ENCODE measurements at places on chromosomes 13 and 19. TPM values are rescaled to one million over a fixed set of nuclear protein-coding genes. Genes with fewer than 3 reads are reported as not detected.

DNA sequence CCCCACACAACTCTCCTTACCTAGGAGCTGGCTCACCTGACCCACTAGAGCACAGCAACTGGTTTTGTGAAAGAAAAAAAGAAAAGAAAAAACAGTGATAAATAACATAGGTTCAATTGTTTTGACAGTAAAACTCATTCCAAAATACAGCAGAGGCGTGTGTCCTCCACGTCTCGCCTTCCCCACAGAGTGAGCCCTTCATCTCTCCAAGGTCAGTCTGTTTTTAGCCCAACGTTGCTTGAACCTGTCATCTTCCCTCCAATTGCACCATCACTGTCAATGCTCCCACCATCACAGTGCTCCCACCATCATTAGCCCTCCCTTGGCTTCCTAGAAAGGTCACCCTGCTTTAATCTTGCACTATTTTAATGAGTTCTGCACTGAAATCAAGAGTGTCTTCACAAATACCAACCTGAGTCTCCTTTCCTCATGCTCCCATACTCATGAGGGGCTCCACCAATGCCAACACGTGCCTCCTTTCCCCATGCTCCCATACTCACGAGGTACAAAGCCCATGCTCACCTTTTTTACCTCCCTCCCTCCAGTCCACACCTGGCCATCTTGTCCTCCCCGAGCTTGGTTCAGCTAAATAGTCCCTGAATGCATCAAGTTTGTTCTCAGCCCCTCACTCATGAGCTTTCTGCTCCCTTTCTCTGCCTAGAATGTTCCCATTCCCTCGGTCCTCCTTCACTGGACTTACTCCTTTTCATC lies 103.7 kb downstream of the IRS2 start:
- H3K27me3 ChIP-seq, result no peaks in the 10 kb centered on the region
- no peak for DNase-seq
- H3K4me1 ChIP-seq, result no peaks in the 10 kb centered on the region

GRCh38 chr19:489418-490196 lies 6.7 kb upstream of the MADCAM1 start:
- no peaks in the 10 kb centered on the region for H3K36me3 ChIP-seq
- peak; percentile 64 for DNase-seq
- H3K27me3 ChIP-seq, result no peaks in the 10 kb centered on the region
- no peak overlapping the region for H3K27ac ChIP-seq

DNA sequence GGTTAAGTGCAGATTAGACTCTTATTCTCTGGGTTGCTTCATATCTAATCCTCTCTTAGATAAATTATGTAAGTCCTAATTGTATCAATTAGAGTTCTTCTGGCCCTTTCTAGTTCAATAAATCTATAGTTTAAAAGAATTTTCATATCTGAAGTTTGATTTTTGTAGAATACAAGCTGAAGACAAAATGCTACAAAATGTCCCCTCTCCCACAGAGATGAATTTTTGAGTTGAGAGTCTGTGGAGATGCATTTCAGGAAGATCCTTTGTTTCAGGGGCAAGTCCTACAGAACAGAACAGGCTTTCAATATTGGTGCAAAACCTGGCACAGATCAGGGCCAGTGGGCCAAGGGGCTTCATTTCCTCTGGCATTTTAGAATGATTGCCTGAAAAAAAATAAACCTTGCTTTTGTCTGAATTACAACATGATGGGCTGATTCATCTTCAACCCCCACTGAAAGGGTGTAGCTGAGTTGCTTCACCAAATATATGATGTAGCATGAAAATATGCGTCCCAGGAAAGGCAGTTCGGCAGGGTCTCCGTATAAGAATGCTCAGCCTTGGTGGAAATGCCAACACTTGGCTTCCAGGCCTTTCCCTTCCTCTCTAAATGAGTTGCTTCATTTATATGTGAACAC lies 6.4 kb upstream of the IPO5 start:
- H3K27ac ChIP-seq, result no peak overlapping the region
- peaks cover 4% of the 10 kb centered on the region for H3K36me3 ChIP-seq
- no peak for DNase-seq
- no peaks in the 10 kb centered on the region for H3K27me3 ChIP-seq
- no peaks in the 10 kb centered on the region for H3K4me1 ChIP-seq
- no peak overlapping the region for H3K4me3 ChIP-seq

- no peaks in the 10 kb centered on the region for H3K27me3 ChIP-seq
- H3K4me1 ChIP-seq, result no peaks in the 10 kb centered on the region
- no peak for DNase-seq
Observed at GRCh38 chr19:35663981-35664380, 2.3 kb upstream of the UPK1A start.

GRCh38 chr19:12564016-12564664 lies 12.9 kb upstream of the ZNF564 start:
- H3K27me3 ChIP-seq, result no peaks in the 10 kb centered on the region
- H3K4me3 ChIP-seq, result peak overlapping the region; percentile 6
- DNase-seq, result peak; percentile 90

ZNF85 gene
- 26.8 TPM for total RNA-seq

DNA sequence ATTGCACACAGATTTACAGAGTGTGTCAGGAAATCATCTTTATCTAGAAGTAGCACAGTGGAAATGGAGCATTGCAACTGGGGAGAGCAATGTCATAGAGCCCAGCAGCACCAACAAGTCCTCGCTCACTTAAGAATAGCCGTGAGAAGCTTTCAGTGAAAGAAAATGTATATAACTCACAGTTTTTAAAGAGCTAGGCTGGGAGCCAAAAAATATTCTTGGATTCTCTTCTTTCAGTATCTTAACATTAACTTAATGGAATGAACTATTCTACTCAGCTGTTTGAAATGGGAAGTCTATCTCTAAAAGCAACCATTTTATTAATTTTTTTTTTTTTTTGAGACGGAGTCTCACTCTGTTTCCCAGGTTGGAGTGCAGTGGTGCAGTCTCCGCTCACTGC lies 329.6 kb downstream of the COG6 start:
- H3K27ac ChIP-seq, result no peak overlapping the region
- no peaks in the 10 kb centered on the region for H3K27me3 ChIP-seq
- H3K36me3 ChIP-seq, result no peaks in the 10 kb centered on the region
- DNase-seq, result no peak

ITM2B gene
- 175 TPM for total RNA-seq

FGF21 gene
- 0.55 TPM for total RNA-seq

LGALS14 gene
- not detected for total RNA-seq

- DNase-seq, result no peak
- no peak overlapping the region for H3K4me3 ChIP-seq
- H3K27ac ChIP-seq, result no peak overlapping the region
Observed at GRCh38 chr19:50178859-50179537, 15.9 kb upstream of the IZUMO2 start.

- no peak overlapping the region for H3K27ac ChIP-seq
- peaks cover 97% of the 10 kb centered on the region for H3K27me3 ChIP-seq
- peak; percentile 58 for DNase-seq
- peaks cover 4% of the 10 kb centered on the region for H3K4me1 ChIP-seq
- no peak overlapping the region for H3K4me3 ChIP-seq
Observed at GRCh38 chr19:13012690-13013608, 17.7 kb downstream of the NFIX start.

- H3K27me3 ChIP-seq, result no peaks in the 10 kb centered on the region
- no peak for DNase-seq
- H3K27ac ChIP-seq, result no peak overlapping the region
- no peaks in the 10 kb centered on the region for H3K4me1 ChIP-seq
Observed at GRCh38 chr19:56319991-56320390, 5.4 kb upstream of the ZSCAN5A start.

DNA sequence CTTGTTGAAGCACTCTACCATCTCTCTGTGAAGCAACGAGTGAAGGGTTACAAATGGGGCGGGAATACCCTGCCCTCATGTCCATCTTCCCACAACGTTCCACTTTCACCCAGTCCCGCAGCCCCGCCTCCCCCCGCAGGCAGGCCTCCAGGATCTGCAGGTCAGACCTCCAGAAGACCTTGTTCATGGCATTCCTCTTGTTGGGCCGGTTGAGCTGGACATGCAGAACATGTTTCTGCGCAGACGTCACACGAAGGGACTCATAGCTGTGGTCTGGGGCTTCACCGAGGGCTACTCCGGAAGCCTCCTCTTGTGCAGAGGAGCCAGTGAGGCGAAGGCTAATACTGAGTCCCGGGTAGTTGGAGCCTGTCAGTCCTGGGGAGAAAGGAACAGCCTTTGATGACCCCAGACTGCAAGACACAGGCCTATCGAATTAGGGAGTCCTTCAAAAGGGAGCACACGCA lies 420 bp downstream of the ECH1 start:
- peak overlapping the region; percentile 80 for H3K4me3 ChIP-seq
- DNase-seq, result peak; percentile 56
- H3K36me3 ChIP-seq, result peaks cover 35% of the 10 kb centered on the region
- H3K27ac ChIP-seq, result no peak overlapping the region
- peaks cover 2% of the 10 kb centered on the region for H3K4me1 ChIP-seq

Measured in H9 (cell line).